ENCODE measurements at places on chromosomes 1 and 21. TPM values are rescaled to one million over a fixed set of nuclear protein-coding genes. Genes with fewer than 3 reads are reported as not detected.

The NPHS2 gene
- not detected for total RNA-seq

The NR1I3 gene
- total RNA-seq = not detected

DNA sequence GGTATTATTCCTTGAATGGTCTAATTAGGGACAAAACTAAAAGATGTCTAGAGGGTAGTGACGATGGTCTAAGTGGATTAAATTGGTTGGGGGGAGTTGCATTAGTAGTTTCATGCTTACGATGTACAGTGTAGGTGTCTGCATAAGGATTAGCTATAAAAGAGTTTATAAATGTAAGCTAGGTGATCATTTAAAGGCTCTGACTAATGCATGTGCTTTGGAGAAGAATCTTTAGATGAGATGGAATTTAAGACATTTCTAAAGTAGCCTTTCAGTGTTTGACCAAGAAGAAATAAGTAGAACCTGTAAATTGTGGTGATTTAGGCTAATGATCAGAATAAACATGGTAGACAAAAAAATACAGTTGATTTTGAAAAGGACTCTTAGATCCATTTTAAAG is 7.4 kb downstream of the SYT14 start:
- DNase-seq = no peak

The DENND1B gene
- total RNA-seq = 7.8 TPM

DNA sequence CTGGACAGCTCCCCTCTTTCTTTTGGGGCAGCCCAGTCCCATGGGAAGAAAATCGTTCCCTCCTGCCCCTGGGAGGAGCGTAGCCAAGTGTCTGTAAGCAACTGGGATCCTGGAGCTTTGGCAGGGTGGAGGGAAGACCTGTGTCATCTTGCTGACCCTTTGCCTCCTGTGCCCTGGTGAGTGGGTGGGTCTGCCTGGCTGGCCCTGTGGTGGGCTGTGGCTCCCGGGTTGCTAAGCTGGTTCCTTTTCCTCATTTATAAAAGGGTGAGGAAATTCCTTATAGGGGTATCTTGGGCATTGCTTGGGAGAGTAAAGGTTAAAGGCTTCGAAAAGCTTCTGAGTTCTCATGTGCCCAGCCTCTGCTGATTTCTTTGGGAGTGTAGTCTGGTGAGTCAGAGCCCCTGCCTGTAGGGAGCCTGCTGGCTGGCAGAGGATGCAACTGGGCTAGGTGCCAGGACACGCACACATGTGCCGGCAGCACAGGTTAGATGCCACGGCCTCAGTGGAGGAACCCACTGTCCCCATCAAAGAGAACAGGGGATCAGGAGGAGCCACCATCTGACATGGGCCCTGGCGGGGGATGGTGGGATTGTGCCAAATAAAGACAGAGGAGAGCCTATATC is 85.2 kb downstream of the ARHGEF10L start:
- no peak for DNase-seq

The HCN3 gene
- total RNA-seq = 9.8 TPM

DNA sequence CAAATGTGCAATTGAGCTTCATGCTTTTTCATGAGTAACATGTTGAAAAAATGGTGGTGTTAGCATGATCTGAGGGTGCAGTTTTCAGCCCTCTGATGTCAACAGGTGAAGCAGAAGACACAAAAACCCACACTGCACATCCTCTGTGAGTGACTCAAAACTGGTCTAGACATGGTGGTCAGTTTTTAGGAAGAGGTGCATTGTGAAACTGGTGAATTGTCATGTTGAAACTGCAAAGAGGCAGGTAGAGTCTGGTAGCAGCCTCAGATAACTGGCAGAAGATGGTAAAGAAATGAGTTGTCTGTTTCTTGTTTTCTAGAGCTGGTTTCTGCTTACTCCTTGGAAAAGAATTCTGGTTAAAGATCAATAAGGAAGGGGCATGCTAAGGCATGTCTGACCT is 97.3 kb upstream of the HMCN1 start:
- no peak for DNase-seq

The ATP1A4 gene
- total RNA-seq = not detected

- DNase-seq = no peak
Observed at GRCh38 chr1:13896932-13897331, 196.9 kb downstream of the PRDM2 start.

The IFFO2 gene
- total RNA-seq = 7.1 TPM
